Right renal pelvis (tissue), 4 donors: ENCODE measurements at places on chromosomes 16 and 17.

GRCh38 chr17:58811290-58811689 is 55.6 kb downstream of the PPM1E start:
- no peak for DNase-seq

DNA sequence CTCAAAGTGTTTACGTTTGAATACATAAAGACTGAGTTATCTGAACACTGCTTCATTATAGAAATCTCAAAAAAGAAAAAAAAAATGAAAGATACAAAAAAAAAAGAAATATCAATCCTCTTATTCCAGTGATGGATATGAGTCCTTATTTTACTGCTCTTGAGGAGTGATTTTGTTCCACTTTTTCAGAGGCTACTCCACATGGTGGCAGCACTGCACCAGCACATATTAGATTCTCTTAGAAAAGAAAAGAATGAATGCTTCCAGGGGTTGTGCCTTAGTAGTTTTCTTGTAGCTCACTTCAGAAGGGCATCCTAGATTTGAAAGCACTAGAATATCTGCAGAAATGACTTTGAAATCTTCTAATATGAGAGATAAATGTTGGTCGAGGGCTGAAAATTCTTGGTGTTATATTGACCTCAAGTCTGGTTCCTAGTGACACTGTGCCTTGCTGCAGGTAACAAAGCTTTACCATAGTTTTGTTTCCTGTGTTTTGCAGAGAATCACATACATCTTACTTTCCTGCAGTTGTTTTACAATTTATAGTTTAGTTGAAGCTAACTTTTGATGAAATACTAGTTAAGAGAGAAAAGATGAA is 25.9 kb downstream of the AP2B1 start:
- peak; percentile 27 for DNase-seq

DNA sequence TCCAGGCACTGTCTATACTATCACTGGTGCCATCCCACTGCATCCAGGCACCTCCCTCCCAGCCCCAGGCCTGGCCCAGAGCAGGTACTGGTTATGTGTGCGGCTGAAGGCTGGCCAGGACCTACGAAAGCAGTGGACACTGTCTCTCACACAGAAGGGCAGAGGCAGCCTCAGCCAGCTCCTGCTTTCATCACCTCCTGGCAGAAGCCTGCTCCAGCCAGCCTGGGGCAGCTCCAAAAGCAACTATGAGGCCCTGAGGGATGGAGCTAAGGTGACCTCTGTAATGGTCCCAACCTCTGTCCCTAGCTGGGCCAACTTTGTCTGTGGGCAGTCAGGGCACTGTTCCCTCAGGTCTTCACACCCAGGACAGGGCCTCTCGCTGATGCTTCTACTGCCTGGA is 18.8 kb downstream of the HSD11B2 start:
- no peak for DNase-seq

DNA sequence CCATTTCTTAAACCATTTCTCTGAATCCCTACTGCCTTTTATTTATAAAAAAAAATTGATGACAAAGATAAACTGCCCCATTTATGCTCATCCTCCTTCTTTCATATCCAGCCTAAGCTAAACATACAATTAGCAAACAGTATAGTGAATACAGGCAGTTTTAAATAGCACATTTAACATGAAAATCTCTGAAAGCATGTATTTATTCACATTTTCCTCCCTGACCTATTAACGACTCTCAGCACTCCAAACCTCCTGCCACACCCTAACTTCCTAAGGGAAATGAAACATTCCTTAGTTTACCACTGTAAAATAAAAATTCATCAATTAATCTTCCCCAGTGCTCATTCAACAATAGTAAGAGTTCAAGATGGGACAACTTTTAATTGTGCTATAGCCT is 56.9 kb downstream of the TRIM37 start:
- no peak for DNase-seq

DNA sequence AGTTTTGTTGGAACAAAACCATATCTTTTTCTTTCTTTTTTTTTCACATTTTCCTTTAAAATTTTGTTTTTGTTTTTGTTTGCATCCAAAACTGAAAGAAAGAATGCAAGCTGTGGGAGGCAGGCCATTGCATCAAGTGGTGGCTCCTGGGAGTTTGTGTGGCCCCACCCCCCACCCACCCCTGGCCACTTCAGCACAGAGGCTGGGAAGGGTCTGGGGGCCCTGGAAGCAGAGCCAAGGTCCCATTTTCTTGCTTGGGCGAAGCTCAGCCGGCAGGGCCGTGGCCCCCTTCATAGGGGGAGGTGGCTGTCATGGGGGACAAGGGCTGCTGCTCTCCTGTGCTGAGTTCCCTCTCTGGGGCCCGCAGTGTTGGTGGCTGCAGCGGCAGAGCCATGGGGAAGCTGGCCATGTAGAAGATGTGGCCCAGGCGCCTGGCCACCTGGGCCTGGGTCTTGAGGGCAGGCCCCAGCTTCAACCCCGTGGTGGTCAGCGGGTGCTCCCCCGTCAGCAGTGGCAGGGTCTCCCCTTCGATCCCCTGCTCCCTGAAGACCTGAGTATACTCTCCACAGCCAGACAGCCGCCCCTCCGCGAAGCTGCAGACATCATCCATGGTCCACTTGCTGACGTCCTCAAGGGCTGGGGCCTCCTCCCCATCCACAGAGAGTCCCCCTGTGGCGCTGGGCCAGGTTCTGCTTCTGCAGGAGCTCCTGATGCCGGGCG is 19.8 kb downstream of the PAFAH1B1 start:
- no peak for DNase-seq

- DNase-seq = no peak
Observed at GRCh38 chr17:4594931-4595684, 10.8 kb downstream of the SMTNL2 start.

DNA sequence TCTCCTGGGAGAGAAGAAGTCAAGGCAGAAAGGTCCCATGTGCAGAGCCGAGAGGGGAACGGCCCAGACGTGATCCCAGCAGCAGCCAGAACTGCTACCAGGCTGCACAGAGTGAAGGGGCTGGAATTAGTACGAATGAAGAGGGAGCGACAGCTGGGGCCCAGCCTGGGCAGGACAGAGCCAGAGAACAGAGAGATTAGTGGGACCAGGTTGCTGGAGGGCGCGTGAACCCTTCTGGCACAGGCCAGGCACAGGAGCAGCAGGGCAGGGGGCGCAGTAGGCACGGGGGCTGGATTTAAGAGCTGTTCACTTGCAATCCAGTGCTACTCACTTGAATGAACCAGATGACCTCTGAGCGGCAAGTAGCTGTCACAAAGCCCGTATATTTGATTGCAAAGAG is 66.9 kb downstream of the PLXDC1 start:
- DNase-seq = no peak

DNA sequence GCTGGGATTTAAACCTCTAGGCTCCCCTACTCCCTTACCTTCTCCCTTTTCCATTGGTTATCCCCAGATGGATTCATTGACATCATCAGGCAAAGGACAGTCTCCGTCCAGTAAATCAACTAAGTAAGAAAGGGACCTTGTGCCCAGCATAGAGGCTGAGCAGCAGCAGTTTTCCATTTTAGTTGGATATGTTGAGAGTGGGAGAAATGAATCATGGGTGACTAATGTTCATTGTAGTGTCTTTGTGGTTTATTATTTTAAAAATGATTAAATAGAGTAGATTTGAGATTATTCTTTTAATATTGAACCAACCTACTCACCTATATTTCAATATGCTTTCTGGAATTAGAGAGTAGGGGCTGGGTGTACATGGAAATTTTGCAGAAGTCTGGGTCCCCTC is 99.4 kb upstream of the CACNG3 start:
- DNase-seq = no peak
